ENCODE measurements at places on chromosomes 4 and X.
A peak's percentile ranks its signal among the peaks of the same experiment; 100 is the strongest.

DNA sequence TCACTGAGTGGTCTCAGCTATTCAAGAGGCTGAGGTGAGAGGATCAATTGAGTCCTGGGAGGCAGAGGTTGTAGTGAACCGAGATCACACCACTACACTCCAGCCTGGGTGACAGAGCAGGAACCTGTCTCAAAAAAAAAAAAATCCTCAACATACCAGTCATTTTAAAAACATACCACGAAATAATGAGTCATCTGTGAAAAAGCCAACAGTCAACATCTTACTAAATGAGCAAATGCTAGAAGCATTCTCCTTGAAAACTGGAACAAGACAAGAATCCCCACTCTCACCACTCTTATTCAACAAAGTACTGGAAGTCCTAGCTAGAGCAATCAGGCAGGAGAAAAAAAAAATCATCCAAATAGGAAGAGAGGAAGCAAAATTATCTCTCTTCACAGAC lies 104.0 kb upstream of the ARHGEF9 start:
- DNase-seq = no peak

DNA sequence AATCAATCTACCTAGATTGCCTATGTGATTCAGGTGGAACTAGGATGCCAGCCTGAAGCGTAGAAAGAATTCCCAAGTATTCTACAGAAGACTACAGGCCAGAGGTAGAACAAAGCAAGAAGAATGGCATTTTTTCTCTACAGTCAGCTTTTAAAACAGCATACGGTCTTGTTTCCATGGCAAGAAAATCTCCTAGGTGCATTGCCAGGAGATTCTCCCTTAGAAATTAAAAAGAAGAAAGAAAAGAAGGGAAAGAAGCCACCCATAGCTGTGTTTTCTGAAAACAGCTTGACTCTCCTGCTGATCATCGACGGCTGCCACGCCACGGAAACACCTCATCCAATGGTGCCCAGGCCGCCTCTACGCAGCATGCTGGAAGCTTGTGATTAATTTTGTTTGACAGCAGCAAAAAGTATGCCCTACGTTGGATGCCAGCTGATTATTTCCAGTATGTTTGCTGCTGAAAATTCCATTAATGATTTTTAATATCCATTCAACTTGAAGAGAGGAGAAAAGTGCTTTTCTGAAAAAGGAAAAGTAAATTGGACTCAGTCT lies 24.1 kb downstream of the ANK2 start:
- no peak for DNase-seq

GRCh38 chrX:74420196-74421035 lies 877 bp upstream of the SLC16A2 start:
- no peak for DNase-seq

DNA sequence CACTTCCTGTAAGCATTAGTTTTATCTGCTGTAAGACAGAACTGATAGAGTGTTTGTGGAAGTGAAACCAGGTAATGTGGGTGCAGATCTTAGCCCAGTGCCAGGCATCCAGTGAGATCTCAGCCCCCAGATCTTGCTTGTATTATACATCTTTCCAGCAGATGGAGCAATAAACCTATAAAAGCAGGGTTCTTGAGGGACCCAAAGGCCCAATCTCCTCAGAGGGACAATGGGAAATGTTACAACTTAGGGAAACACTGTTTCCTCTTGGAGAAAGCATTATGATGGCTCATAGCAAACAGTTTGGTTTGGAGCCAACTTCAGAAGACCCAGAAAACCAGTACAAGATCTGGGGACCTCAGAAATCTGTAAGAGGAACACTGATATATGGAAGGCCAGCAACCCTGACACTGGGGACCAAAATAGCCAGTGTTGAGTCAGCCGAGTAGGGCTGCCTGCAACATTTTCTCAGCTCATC lies 206.3 kb downstream of the SLC7A11 start:
- DNase-seq = peak; percentile 28
